ENCODE measurements at places on chromosomes 2 and 18.

GRCh38 chr2:164328310-164328709 is 293.0 kb downstream of the GRB14 start:
- no peak for DNase-seq

DNA sequence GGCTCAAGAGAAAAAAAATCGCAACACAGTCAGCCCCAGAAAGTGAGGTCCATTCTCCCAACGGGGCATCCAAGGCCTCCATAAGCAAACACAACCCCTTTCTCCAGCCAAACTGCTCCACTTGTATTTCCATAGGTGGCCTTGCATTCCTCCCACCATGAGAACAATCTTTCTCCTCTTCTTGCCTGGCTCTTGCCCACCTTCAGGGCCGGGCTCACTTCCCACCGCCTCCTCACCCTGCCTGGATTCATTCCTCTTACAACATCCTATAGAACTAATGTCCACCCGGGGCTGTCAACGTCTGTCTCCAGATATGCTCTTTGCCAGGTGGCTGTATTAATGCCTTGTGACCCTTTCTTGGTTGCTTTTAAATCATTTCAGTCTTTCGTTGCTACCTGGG is 124.5 kb downstream of the SMAD7 start:
- DNase-seq = no peak

DNA sequence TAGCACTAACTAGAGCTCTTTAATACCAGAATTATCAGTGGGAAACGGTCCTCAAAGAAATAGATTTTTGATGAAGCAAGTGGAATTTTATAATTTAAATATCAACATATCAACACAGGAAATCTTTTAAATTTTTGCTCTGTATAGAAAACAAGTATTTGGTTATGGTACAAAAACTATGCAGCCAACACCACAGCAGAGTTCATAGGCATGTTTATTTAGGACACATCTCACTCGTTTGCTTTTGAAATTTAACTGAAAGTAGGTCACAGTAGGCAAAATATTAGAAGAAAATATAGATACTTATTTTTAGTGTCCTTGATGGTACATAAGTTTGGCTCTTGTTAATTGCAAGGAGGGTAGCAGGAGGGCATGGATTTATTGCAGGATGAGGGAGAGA is 34.3 kb upstream of the TANC1 start:
- DNase-seq = no peak

GRCh38 chr2:74033375-74033774 is 48.7 kb downstream of the TET3 start:
- no peak for DNase-seq

DNA sequence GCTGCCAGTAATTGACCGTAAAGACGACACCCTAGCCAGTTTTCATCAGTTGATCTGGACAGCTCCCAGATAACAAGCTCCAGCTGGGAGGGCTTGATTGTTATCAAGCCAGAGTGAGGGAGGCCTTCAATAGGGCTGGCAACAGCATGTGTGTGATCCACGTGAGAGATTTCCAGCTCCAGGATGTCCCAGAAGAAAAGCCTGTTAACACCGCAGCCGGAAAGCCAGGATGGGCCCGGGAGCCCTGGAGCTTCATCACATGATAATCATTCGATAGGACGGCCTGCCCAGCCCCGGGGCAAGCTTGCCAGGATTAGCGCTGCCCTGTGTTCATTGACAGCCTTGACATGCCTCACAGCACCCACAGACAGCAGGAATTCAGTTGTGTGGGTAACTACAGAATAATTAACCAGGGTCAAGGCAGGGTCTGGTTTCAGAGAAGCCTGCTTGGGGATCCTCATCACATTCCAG is 182.5 kb downstream of the C1D start:
- no peak for DNase-seq

- no peak for DNase-seq
Measured at GRCh38 chr18:48719974-48720654, 181.3 kb downstream of the CTIF start.

DNA sequence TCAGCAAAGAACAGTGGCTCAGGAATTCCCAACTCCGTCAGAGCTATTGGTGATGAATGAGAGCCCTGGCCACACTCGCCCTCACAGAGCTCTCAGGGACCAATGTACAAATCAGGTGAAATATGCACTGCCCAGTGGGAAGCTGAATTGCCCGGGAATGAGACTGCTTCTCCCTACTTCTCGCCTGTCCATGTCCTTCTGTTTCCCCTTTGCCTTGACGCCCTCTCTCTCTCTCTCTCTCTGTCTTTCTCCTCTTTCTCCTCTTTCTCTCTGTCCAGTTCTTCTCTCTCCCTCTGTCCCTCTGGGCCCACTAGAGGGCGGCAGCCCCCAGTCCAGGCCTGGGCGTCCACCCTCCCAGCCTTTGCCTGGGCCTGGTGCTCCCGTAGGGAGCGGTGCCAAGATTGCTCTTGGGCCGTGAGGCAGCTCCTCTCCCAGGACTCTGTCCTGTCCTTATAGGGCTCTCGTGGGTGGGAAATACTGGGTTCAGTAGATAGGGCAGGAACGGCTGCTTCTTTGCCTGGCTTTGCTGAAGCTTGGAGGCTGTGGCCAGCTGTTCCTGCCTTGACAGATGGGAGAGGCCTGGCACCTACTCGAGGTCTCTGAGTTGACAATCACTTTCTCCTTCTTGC is 28.4 kb upstream of the PUM2 start:
- peak; percentile 5 for DNase-seq

- DNase-seq = no peak
Measured at GRCh38 chr2:100367163-100367562, 44.9 kb upstream of the LONRF2 start.

Measured in hematopoietic multipotent progenitor cell (in vitro differentiated cells).